Bronchial smooth muscle cell (primary cell): ENCODE measurements at places on chromosomes 13 and 19. TPM values are rescaled to one million over a fixed set of nuclear protein-coding genes. Genes with fewer than 3 reads are reported as not detected.

The MYH14 gene
- under 0.01 and 0.09 TPM in 2 replicates for total RNA-seq

The CEACAM3 gene
- total RNA-seq: not detected in 2 replicates

The CNFN gene
- not detected in 2 replicates for total RNA-seq

The TNFRSF19 gene
- total RNA-seq: 78.3 and 85.6 TPM in 2 replicates

The PLK5 gene
- total RNA-seq: under 0.01 TPM in 1 of 2 replicates, not detected in the other

The VSTM1 gene
- not detected in 2 replicates for total RNA-seq
